ENCODE measurements at places on chromosomes 1 and 21. TPM values are rescaled to one million over a fixed set of nuclear protein-coding genes. Genes with fewer than 3 reads are reported as not detected.

The CDC42BPA gene
- total RNA-seq, result 76.4 TPM

The ANKRD35 gene
- 0.42 TPM for total RNA-seq

The DIO1 gene
- not detected for total RNA-seq

The ARMH1 gene
- 0.59 TPM for total RNA-seq

Measured in smooth muscle cell of the umbilical artery (primary cell).